ENCODE measurements at places on chromosomes 3 and 15.

DNA sequence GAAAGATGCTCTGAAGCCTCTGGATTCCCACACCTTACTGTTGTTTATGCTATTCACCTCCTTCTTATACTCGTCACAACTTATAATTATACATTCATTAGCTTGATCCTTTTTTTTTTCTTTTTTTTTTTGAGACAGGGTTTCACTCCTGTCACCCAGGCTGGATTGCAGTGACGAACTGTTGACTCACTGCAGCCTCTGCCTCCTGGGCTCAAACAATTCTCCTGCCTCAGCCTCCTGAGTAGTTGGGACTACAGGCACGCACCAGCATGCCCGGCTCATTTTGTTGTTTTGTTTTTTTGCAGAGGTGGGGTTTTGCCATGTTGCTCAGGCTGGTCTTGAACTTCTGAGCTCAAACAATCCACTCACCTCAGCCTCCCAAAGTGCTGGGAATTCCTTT, 143.6 kb downstream of the PLCL2 start:
- no peak for DNase-seq

- no peak for DNase-seq
Measured at GRCh38 chr3:166388321-166388720, 551.1 kb upstream of the BCHE start.

DNA sequence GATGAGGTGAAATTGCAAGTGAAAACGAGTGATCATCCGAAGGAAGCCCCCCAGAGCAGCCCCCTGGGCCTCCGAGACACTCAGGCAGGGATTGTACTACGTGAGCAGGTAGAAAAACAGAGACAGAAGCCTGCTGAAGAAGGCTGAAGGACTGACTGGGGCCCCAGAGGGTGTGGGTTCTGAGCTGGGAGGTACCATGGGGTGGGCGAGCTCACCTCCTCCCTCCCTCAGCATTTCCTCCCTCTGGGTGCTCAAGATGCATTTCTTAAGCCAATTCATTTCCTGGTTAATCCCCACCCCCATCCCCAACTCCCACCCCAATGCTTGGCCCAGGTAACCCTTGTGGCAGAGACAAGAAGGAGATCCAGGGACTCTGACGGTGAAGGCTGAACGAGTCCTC, 108.7 kb downstream of the BDH1 start:
- DNase-seq, result no peak

- DNase-seq, result no peak
Measured at GRCh38 chr15:77525907-77526594, 105.4 kb downstream of the HMG20A start.

DNA sequence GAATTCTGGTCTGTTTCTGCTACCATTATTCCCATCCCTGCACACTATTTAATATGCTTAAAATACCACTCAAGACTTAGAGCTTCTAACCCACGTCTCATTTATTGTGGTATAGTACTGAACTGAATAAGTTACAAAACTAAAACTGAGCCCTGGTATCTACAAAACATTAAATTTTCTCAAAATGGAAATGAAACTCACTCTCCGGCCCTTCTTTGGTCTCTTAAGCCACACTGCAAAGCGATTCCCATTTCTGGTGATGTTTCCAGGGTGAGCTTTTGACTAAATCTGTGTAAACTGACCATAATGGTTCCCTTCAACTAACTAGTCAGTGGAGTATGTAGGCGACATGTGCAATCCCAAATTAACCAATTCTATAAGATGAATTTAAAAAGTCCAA, 18.6 kb downstream of the KPNA4 start:
- DNase-seq, result no peak

- no peak for DNase-seq
Measured at GRCh38 chr3:126519506-126520455, 2.2 kb upstream of the UROC1 start.

GRCh38 chr3:195209847-195210265, 61.1 kb downstream of the XXYLT1 start:
- peak; percentile 46 for DNase-seq

DNA sequence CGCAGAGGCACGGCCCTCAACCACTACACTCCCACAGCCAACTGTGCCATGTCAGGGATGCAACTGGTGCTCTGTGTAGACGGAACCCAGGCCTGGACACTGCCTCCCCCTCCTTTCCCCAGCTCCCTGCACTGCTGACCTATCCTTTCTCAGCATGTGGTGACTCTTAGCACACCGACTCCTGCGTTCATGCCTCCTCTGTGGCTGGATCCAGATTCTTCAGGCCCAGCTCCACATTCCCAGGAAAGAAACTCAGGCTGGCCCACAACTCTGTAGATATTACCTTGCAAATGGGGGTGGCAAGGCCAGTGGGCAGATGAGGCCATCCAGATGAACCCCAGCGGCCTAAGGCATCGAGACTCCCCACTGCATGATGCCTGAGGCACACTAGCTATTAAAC, 272.7 kb downstream of the OCA2 start:
- no peak for DNase-seq

DNA sequence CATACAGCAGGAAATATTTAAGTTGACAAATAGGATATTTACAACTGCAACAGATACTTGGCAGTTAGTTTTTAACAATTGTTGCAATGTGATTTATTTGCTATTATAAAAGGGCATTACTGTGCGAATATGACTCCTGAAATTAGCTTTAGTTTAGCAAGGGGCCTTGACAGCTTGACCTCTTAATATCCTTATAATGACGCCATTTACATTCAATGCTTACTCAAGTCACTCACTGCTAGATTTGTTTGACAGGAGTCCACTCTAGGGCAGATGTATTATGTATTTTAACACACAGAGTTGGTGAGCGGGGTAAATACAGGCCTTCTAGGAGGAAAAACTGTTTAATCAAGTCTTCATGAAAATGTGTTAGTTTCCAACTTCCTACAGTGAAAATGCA, 58.1 kb upstream of the C15orf61 start:
- DNase-seq, result no peak
